ENCODE measurements at places on chromosomes 7 and 10.

GRCh38 chr7:86645225-86645608 lies 1.5 kb downstream of the GRM3 start:
- DNase-seq = no peak

DNA sequence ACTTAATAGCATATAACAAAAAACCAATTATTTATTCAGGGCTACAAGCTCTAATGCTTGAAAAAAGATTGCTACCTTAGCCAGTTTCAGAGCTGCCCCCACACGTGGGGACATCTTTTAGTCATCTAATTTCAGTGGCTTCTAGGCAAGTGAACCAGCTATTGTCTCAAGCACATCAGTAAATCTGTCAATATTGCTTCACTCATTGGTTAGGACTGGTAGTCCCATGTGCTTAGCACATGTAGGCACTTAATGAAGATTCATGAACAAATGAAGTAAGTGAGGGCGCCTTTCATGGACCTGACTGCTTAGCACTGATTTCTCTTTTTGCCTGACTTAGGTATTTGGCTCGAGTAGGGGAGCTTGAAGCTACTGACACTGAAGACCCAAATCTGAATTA lies 19.6 kb downstream of the ENTPD7 start:
- no peak for DNase-seq

DNA sequence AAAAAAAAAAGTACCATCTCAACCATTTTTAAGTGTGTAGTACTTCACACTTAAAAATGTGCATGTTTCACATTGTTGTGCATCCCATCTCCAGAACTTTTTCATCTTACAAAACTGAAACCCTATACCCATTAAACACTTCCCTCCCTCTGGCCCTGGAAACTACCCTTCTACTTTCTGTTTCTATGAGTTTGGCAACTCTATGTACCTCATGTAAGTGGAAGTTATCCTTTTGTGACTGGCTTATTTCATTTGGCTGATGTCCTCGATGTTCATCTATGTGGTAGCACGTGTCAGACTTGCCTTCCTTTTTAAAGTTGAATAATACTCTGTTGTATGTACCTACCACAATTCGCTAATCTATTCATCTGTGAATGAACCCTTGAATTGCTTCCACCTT lies 12.2 kb downstream of the KCNMA1 start:
- DNase-seq = no peak

- no peak for DNase-seq
Measured at GRCh38 chr7:150586785-150587152, 19.6 kb downstream of the GIMAP4 start.

DNA sequence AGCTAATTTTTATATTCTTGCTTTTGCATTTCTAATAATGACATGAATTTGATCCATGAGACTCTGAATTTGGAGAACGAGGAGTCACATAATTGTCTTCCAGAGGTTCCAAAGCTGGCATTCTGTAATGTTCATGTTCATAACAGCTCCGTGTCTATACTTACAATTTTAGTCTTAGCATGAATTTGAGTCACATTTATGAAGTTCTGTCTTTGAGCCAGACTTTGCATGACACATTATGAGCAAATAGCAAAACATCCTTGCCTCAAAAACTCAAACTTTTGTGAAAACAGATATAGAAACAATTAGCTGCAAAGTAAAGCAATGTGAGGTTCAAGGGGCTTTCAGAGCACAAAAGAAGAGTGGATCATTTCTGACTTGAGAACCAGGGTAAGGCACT lies 44.5 kb upstream of the CAV2 start:
- no peak for DNase-seq

DNA sequence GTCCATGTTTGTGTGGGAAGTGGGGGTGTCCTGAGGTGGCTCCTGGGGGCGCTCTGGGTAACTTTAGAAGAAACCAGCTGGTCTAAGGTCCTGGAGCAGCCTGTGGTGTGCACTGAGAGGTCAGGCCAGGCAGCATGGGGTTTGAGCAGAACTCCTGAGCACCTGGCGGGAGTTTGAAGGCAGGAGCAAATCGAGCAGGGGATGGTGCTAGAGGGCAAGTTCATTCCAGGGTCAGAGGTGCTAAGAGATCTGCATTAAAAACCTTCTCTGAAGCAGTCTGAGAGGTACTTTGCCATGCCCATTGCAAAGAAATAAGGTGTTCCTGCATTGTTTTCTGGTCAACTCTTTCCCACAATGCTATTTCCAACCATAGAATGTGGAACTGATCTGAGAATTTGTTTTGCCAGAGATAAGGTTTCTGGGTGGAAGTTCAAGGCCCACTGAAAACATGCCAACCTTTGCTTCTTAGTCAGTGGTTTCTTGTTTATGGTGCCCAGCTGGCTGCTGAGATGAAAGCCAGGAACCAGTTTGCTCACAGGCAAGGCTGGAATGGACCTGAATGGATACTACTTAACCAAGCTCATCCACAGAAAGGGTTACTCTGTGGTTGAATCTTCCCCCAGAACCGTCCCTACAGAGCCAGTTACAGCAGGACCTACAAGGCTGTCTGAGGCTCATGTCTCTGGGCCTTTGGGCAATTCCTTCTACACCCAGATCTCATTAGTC lies 136.3 kb upstream of the TMEM72 start:
- DNase-seq = no peak

DNA sequence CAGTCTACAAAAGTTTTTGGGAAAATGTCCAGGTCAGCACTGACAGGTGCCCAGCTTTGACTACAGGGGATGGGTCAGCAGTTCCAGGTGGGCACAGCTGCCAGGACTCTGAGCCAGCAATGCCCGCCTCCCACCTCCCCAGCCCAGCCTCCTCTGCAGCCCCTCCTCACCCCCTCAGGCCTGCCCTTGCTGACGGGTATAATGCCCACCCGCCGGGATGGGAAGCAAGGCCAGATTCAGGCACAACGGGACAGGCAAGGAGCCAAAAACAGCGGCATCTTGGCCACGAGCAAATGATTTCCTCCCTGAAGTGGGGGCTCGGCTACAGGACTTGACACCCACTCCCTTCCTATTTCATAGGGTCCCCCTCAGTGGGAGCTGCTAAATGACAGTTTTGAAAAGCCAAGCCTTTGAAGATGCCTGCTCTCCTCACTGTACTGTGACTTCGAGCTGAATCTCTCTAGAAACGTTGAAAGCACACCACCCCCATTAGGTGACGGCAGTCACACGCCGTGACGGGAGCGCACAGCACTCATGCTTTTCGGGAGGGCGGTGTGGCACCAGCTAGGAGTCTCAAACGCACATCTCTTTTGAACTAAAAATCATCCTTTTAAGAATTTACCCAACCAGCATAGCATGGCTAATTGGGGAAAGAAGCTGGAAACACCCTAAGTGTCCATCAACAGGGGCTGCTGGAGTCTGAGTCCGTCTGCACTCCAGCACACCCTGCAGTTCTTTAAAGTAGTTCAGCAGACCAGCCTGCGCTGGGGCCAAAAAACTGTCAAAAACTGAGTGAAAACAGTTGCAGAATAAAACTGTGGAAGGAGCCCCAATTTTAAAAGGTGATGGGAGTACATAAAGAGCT lies 29.6 kb downstream of the MAD1L1 start:
- DNase-seq = no peak

DNA sequence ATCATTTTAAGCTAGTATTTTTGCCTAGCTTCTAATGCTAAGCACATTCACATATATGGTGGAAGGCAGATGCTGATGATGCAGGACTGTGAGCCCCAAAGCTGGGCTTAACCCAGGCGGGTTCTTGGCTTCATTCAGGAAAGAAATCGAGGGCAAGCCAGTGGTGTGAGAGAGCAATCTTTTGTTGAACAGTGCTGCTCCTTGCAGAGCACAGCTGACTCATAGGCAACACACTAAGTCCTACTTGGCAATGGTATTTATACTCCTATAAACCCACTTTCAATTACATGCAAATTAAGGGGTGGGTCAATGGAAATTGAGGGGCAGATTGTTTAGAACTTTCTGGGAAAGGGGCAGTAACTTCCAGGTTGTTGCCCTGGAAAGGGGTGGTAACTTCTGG lies 42.0 kb upstream of the CELF2 start:
- no peak for DNase-seq

DNA sequence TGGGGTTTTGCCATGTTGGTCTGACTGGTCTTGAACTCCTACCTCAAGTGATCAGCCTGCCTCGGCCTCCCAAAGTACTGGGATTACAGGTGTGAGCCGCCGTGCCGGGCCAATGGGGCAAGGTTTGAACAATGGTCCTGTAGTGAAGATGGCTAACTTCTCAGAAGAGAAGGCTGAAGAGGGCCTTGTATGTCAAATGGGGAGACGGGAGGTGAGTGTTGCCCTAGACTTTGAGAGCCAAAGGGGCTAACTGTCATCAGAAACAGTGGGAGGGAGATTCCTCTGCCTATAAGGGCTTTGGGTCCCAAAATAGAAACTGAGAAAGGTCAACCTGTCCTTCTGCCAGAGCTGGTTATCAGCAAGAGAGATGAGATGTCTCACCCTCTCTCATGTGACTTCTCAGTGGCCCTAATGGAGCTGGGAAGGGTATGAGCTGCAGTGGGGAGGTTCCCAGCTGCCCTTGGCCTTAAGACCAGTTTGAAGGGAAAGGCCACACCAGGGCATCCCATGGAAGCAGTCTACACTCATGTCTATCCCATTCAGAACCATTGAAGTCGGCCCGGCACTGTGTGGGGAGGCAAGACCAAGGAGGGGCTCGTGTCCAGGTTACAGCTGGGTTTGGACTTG lies 1.3 kb upstream of the SAMD8 start:
- no peak for DNase-seq

GRCh38 chr10:122073508-122073907 lies 84.5 kb downstream of the TACC2 start:
- no peak for DNase-seq

GRCh38 chr10:22253580-22253882 lies 35.7 kb upstream of the EBLN1 start:
- DNase-seq = peak; percentile 10

DNA sequence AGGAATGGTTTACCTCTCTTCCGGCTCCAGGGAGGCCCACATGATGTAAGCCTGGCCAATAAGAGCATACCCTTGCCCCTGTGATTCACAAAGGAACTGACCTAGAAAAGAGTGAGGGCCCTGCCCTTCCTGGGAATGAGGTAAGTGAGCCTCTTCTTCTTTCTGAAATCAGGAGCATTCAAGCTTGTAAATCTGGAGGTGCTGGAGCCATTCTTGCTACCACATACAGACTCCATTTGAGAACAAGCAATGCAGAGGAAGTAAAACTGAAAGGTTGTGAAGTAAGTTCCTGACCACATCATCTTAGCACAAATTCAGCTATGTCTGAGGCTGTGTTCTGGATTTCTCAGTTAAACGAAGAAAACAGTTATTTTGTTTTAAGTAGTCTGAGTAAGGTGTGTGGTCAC lies 132.2 kb downstream of the CD36 start:
- no peak for DNase-seq

GRCh38 chr10:47152861-47153349 lies 147.1 kb upstream of the GDF10 start:
- no peak for DNase-seq

DNA sequence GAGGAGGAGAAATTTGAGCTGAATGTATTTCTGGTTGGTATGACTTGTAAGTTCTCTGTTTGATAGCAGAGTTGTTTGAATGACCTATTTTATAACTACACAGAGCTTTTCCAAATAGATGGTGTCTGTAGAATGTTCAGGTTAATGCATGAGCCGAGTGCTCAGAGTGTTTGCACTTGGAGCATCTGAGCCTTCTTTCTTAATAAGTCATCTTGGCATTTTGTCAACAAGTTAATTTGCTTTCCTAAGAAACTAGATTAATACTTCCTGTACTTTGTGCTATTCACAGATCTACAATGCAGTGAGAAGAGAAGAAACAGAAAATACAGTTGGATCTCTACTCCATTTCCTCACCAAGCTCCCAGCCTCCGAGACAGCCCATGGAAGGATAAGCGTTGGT lies 138.2 kb downstream of the PLCE1 start:
- no peak for DNase-seq

DNA sequence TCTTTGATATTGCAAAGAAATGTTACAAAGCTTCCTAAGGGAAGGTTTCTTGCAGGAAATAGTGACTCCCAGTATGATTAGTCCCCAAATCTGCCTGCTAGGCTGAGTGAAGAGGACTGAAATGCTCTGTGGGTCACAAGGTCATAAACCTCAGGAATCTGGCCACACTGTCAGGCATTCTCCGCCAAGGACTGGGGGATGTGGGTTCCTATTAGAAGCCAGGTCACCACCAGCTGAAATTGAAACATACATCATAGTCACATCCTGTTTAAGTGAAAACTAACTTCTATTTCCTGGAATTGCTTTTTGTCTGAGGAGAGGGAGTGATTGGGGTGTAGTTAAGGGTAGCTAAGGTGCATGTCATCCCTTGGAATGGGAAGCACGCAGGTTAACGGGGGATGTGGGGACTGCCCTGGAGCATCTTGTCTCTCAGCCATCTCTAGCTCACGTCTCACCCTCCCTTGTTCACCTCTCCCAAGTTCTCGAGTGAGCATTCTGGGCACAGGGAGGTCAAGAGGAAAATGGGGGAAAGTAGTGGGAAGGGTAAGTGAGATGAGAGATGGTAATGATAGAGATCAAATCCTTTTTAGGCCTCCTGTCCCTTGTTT lies 12.0 kb upstream of the GSAP start:
- DNase-seq = no peak

DNA sequence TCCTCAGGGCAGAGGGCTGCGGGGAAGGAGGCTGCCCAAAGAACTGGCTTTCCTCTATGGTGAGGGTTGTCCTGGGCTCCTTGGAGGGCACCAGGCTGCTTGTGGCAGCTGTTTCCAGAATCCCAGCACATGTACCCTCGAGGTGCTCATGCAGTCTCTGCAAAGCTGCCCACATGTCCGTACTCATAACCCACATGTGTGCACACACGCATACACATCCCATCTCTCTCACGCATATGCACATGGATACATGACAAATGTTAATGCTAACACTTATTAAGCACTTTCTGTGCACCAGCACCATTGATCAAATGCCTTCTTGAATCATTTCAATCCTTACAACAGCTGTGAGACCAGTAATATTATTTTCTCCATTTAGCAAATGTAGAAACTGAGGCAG lies 36.3 kb upstream of the COMTD1 start:
- DNase-seq = no peak

GRCh38 chr10:80515511-80515910 lies 22.2 kb upstream of the SH2D4B start:
- no peak for DNase-seq

GRCh38 chr10:61941202-61941681 lies 39.7 kb downstream of the ARID5B start:
- no peak for DNase-seq

GRCh38 chr10:129770286-129770685 lies 193.8 kb downstream of the EBF3 start:
- DNase-seq = no peak

- DNase-seq = no peak
Measured at GRCh38 chr7:70472601-70473237, 659.2 kb upstream of the GALNT17 start.

DNA sequence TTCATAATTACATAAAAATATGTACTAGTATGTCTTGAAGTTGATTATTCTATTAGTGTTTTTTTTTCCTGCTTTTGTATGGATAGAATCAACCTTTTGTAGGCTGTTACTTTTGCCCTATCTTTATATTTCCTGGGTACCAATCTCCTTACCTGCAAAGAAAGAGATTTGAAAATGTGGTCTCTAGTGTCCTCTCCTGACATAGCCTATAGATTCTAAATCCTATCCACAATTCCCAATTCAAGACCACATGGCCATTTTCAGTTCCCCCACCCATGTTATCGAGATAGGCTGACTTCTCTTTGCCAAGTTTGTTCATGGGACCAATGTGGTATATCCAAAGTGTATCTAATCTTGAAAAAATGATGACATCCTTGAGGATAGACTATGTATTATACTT lies 269.4 kb upstream of the SEMA3D start:
- no peak for DNase-seq

- no peak for DNase-seq
Measured at GRCh38 chr7:26443006-26443405, 151.3 kb downstream of the SNX10 start.

Measured in effector memory CD8-positive, alpha-beta T cell (primary cell).